Activated CD4-positive, alpha-beta T cell treated with anti-CD3 and anti-CD28 coated beads, Interleukin-2, amount 10 ng/mL, durations not matched to agents 24 days and 14 days (primary cell): ENCODE measurements at places on chromosomes 11 and 22.

- no peak for DNase-seq
Observed at GRCh38 chr11:73173755-73174494, 31.8 kb upstream of the FCHSD2 start.

DNA sequence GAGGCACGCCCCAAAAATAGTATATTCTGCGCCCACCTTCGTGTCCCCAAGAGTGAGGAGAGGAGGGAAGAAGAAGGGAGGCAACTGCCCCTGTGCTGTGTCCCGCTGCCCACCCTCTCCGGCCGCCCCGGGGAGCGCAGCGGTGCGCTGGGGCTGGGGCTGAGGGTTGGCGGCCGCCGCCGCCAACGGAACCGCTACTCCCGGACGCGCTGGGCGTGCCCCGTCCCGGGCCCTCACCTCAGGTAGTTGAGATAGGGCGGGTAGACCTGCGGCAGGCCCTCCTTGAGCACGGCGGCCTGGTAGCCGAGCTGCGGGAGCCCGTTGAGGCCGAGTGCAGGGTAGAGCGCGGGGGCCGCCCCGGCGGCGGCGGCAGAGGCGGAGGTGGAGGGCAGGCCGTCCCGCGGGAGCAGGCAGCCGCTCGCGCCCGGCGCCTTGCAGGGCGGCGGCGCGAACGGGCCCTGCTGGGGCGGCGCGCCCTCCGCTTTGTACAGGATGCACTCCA lies 2.4 kb downstream of the PGR start:
- no peak for DNase-seq

GRCh38 chr11:107840129-107840484 lies 18.5 kb downstream of the SLC35F2 start:
- DNase-seq, result no peak

GRCh38 chr11:67276781-67277230 lies 10.5 kb downstream of the GRK2 start:
- peak; percentile 83 for DNase-seq

- no peak for DNase-seq
Observed at GRCh38 chr11:103109818-103110388, 677 bp downstream of the DYNC2H1 start.

DNA sequence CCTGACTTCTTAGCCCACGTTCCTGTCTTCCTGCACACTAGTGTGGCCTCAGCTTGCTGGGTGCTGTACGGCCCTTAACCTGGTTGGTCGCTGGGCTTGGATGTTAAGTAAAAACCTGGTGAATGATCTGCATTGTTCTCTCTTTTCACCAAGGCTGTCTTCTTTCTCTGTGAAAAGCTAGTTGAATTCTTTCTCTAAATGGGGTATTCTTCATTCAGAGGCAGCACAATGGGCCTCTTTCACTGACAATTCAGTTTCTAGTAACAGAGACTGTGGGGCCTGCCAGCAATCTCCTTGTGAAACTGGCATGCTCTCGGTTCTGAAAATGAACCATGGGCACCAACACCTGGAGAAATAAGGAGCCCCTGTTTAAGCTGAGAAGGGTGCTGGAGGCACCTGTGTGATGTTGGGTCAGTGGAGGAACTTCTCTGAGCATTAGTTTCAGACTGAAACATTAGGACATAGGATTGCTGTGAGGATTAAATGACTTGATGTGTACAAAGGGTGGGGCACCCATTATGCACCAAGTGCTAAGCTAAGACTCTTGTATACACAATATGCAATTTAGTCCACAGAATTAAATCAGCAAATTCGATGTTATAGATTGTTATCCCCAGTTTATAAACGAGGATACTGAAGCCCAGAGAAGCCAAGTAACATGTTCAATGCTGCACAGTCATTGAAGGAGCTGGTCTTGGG lies 33.1 kb upstream of the ELF5 start:
- DNase-seq, result no peak
